ENCODE measurements at places on chromosomes 11 and 22.

DNA sequence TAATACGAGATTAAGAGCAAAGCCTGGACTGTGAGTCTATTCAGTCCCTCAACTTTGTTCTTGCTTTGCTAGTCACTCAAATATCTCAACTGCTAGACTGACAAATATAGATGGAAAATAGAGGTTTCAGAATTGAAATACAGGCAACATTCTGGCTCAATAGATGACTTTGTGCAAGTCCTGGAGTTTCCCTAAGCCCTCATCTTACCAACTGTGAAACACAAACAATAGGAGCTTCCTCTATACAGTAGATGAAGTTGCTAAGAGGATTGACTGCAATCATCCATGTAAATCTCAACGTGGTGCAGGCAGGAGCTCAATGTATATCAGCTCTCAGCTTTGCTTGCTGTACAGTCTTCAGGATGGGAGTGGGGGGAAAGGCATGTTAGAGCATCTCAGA is 6.2 kb upstream of the MPEG1 start:
- no peak for DNase-seq

- no peak for DNase-seq
Observed at GRCh38 chr11:13905137-13905781, 57.3 kb upstream of the SPON1 start.

GRCh38 chr22:37640591-37641560 is 1.4 kb downstream of the SH3BP1 start:
- DNase-seq: no peak

DNA sequence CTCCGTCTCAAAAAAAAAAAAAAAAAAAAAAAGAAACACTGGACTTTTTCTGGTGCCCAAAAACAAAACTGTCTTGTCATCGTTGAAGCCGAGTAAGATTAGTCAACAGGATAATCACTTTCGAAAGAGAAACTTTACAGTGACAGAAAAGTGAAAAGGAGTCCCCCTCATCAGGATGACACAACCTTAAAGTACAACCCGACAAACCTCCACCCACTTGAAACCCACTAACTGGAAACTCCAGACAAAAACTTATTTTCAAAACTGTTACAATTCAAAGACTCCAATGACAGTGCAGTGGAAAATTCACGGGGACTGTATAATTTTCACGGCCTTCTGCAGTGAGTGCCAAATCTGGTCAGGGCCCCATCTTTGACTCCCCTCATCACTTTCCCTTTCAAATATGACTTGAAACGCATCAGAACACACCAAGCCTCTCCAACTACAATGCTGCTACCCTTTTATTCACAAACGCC is 1.3 kb downstream of the DENND5A start:
- no peak for DNase-seq

DNA sequence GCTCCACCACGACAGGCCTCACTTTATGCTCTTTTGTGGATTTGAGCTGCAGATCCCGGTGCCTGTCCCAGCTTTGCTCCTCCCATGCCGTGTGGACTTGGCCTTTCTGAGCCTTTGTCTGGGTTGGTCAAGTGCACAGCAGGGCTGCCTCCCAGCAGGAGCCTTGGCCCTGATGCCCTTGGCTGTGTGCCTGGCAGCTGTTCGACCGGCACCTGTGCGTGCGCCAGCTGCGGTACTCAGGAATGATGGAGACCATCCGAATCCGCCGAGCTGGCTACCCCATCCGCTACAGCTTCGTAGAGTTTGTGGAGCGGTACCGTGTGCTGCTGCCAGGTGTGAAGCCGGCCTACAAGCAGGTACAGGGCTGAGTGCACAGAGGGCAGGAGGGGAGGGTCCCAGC is 46.5 kb downstream of the MYO7A start:
- DNase-seq: no peak

GRCh38 chr11:60706931-60707330 is 7.5 kb downstream of the MS4A8 start:
- DNase-seq: no peak

DNA sequence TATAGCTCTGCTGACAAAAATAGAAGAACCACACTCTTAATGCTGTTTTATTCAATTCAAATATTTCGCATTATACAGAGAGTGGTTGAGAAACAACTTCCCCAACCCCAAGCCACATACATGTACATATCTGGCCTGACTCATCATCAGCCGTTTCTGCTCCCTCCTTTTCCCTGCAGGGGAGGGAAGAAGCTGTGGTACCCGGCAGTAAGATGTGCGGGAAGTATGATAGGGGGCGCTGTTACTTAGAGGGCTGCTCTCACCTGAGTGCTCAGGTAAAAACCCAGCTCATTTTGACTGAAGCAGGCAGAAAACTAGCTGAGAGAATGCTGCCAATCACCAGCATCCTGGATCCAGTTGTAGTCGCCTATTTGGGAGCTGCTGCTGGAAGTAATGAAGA is 85.5 kb downstream of the NELL1 start:
- no peak for DNase-seq

- no peak for DNase-seq
Observed at GRCh38 chr11:78078218-78079167, 1.2 kb downstream of the NDUFC2 start.

DNA sequence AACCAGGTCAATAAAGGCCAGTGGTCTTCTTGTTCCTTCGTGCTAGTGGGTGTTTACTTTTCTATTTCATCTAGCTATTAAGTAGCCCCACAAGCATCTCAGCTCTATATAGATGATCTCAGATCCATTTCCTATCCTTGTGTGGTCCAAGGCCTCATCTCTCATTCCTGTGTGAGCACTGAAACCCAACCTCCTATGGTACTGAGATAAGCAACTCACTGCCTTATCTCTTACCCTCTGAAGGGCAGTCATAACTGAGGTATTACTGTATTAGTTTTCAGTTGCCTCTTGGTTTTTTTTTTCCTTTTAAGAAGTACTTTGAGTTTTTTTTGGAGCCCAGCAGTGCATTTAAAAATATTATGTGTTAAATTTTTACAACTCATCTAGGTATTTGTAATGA is 28.3 kb downstream of the ACER3 start:
- no peak for DNase-seq
